ENCODE measurements at places on chromosomes 16 and 17.
A peak's percentile ranks its signal among the peaks of the same experiment; 100 is the strongest.

GRCh38 chr16:80369138-80369958 is 171.4 kb upstream of the DYNLRB2 start:
- peak; percentile 15 for DNase-seq

DNA sequence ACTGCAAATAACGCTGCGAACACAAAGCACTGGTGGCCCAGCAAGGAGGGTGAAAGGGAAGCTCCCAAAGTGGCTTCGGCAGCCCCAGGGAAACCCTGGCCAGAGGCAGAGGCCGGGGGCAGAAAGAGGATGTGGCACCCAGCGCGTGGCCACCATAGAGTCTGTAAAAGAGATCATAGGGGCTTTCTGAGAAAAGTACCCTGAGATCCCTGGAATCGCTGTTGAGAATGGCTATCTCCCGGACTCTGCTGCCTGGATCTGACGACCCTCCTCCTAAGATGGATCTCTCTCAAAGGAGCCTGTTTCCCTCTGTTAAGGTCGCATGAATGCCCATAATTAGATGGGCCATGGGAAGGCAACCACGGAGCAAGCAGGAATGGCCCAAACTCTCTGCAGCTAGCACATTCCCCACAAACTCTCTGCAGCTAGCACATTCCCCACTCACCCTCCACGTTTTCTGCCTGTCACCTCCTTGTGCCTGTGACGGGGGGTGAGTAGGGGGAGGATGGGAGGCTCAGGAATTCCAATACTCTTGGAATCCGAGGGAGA is 364.4 kb downstream of the XYLT1 start:
- DNase-seq: no peak

DNA sequence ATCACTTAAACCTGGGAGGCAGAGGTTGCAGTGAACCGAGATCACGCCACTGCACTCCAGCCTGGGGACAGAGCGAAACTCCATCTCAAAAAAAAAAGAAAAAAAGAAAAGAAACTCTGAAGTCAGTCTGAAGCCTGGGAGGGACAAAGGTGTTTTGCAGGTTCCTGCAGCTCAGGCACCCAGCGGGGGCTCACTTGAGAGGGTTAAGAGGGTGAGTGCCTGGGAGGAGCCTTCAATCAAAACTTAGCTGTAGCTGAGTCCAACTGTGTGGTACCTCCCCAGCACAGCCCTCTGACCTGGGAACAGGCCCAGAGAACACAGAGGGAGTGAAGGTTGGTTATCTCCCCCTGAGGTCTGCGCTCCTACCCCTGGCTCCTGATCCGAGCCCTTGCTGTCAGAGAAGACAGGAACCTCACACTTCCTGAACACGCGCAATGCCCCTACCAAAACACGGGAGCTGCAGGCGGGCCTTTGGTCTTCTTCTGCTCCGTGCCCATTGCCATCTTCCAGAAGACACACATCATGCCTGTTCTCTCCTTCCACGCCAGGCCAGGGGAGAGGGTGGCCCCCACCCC is 20.4 kb upstream of the ZC3H18 start:
- DNase-seq: no peak

GRCh38 chr16:84299734-84300440 is 5.2 kb downstream of the WFDC1 start:
- DNase-seq: no peak

DNA sequence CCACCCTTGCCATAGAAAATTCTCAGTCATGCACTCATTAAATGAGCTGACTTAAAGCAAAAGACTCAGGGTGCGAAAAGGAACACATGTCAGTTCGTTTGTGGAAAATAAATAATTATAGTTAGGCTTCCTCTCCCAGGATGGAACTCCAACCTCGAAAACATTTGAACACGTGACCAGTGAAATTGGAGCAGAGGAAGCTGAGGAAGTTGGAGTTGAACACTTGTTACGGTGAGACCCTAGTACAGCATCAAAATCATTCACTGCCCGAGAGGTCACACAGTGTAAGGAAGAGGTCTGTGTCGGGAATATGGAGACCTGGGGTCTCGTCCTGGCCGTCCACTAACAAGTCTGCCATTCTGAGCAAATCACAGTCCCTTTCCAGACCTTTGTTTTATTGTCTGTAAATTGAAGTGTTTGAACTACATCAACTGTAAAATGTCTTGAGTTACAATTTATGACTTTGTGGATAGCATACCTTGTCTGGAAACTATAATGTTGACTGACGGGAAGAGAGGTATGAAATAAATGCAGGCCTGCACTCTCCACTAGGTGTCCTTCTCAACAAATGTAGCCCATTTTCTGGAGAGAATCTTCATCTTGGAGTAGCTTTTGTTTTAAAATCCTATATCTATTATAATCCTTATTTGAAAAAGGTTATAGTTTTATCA is 7.7 kb downstream of the PSMD7 start:
- no peak for DNase-seq

GRCh38 chr16:3045758-3046640 is at the start of gene MMP25:
TSS of gene MMP25 (plus strand) at chr16:3046561. CDS start at chr16:3046918, 357 bp downstream.
- DNase-seq: no peak

DNA sequence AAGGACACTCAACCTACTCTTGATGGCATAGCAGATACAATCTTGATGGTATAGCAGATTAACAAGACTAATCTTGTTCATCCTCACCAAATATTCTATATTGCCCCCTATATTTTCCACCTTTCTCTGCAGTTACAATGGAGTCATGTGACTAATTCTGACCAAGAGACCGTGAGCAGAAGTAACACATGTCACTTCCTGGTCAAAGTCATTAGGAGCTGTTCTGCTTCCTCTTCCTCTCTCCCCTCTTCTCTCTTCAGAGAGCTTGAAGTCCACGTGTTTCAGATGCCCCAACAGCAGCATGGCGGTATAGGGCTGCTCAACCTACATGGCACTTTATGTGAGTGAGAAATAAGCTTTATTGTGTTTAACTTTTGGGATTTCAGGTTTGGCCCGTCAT is 55.3 kb upstream of the ERCC4 start:
- DNase-seq: no peak

DNA sequence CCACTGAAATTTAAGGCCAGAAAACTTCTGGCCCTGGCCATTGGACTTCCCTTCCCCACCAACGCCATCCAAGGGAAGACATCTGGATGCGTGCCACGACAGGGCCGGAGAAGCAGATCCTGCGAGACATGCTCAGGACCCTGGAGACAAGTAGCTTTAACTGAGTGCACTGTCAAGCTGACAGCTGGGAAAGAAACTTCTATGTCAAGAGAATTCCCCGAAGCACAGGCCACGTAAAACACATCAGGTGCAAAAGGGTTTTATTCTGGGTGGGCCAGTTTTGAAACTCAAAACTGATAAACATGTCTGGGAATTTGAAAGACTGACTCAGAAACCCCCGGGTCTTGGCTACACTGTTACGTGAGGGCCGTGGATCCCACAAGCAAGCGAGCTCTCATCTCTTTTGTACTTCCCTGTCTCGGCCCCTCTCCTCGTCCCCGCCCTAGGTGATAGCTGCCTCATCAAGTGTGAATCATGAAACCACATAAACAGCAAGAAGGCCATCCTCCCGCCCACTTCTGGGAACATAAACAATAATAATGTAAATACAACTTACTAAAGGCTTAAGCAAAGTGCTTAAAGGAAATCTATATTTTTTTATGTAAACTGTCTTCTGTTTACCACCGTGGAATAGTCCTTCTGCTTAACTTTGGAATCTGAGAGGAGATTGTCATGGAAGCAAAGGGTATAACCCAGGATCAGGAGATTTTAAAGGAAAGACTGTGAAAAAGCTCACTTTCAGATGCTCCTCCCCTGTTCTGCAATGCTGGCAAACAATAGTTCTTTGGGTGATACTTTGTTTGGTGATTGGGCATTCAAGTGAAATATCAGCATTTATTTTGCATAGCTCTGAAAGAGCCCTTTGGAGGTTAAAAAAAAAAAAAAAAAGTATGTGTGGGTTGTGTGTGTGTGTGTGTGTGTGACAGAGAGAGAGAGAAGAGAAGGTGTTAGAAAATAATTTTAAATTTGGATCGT is 406.0 kb upstream of the MAF start:
- DNase-seq: no peak

GRCh38 chr17:58432806-58433573 is 15.7 kb upstream of the RNF43 start:
- no peak for DNase-seq

DNA sequence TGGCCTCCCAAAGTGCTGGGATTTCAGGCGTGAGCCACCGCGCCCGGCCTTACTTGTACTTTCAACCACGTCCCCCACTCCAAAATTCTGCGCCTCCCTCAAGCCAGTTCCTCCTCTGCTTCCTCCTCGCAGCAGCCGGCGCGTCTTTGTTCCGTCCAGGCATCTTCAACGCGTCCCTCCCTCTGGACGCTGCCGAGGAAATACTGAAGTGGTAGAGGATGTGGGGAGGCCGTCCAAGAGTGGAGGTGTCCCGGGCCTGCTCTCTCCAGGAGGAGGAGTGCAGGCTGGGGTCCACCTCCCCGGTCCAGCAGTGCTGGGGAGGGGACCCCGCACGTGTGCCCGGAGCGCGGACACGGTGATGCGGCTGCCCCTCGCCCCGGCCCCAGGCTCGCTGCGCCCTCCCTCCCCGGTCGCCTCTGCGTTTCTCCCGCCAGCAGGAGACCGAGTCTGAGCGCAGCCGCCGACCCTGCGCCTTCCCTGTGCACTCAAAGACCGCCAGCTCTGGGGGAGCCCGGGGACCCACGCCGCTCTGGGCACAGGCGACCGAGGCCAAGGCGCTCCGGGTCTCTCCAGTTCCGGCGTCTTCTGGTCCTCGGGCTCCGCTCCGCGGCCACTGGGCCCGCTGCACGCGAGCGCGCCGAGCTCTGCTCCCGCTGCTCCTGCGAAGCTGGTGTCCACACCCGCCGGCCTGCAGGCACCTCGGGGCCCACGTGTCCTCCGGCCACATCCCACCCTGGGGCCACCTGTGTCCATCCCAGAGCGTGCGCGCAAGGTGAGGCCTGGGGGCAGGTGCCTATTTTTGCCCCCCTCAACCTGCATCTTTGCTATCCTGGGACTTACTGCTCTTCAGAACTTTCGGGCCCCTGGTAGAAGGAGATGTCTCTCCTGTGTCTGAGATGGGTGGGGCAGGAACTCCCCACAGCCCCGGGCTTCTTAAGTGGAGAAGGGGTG is 31.7 kb downstream of the OSBPL7 start:
- no peak for DNase-seq

DNA sequence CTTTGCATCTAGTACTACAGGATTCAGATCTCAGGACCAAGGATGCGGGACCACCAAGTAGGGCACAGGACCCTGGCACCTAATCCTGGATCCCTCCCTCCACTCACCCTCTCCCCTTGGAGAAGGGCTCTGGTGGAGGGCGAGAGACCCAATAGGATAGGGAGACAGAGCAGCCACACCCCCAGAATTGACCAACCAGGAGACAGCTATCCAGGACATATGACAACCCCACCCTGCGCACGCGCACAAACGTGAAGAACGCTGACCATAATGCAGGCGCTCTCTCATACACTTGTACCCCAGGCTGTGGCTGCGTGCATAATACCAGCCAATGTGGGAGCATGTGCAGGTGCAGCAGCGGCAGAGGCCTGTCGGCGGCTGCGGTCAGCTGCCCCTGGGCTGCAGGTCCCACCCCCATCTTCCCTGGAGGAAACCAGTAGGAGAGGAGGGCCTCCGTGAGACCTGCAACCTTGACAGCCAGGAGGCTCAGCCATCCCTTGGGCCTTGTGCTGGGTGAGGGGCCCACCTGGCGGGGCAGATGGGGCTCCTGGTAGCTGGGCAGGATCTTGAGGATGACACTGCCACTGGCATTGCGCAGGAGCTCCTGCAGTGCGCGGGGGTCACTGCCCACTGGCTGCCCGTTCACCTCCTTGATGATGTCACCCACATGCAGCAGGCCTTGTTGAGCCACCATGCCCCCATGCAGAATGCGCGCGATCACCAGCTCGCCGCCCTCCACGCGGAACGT is 25.4 kb downstream of the MPP2 start:
- DNase-seq: no peak

- no peak for DNase-seq
Measured at GRCh38 chr16:67641779-67642708, 2.9 kb upstream of the CARMIL2 start.

GRCh38 chr16:50528820-50529219 is 19.4 kb upstream of the NKD1 start:
- DNase-seq: no peak
